ENCODE measurements at places on chromosomes 3 and 15.
A peak's percentile ranks its signal among the peaks of the same experiment; 100 is the strongest.

DNA sequence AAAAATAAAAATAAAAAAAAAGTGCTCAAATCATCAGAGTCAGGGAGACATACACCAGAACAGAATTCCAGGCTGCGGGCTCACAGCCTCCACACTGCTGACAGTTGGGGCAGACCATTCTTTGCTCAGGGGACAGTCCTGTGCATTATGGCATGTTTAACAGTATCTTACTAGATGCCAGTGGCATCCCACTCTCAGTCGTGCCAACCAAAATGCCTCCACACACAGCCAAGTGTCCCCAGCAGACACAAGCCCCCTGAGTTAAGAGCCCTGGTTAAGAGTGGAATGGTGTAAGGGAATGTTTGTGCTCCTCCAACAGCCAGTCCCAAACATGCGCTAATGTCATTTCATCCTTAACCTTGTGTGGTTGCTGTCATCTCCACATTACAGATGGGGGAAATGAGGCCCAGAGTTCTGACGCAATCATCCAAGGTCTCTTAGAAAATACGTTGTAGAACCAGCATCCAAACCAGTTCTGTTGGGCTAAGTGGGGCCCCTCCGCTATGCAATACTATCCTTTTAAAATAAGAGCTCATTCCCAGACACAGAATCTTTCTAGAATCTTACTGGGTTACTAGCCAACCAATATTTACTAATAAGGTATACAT, 26.0 kb downstream of the CFAP92 start:
- no peak for DNase-seq

- no peak for DNase-seq
Observed at GRCh38 chr3:171256445-171257250, 203.6 kb downstream of the TNIK start.

DNA sequence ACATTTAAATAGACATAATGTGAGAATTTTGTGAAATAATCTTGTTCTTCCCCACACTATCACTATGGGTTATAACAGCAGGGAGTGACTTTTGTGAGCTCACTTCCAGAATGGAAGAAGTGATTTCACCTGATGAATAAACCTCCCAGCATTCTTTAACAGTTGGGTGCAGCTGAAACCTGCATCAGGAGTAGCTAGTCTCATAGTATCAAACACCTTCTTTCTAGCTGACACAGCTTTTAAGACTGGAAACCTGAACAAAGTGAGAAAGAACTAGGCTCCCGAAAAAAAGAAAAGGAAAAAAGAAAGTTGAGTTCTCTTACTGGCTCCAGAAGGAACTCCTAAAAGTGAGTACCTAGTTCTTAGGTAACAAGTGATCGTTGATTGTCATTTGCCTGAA, 61.1 kb upstream of the UNC13C start:
- DNase-seq = no peak

DNA sequence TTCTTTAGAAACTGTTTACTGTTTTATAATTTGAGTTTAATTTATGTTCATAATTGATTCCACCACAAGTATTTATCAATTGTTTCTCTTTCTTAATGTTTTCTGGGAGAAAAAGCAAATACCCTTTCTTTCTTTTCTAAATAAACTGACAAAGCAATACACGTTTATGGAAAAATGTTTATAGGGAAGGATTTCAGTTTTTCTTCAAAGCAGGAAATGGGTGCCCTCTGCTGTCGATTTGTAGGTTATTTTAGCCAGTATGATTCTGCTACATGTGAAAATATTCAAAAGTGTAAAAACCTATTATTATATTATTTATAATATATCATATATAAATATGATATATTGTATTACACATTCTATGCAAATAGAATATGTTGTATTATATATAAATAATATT, 921.0 kb upstream of the ROBO1 start:
- DNase-seq = no peak

- no peak for DNase-seq
Observed at GRCh38 chr3:189806171-189806951, 175.2 kb downstream of the TP63 start.

- peak; percentile 71 for DNase-seq
Observed at GRCh38 chr3:52277972-52278509, 408 bp downstream of the WDR82 start.

- no peak for DNase-seq
Observed at GRCh38 chr3:119529883-119530282, 29.5 kb downstream of the CD80 start.

- no peak for DNase-seq
Observed at GRCh38 chr3:71779674-71780377, 5.1 kb downstream of the PROK2 start.

- no peak for DNase-seq
Observed at GRCh38 chr15:63295341-63295740, 17.9 kb downstream of the APH1B start.

DNA sequence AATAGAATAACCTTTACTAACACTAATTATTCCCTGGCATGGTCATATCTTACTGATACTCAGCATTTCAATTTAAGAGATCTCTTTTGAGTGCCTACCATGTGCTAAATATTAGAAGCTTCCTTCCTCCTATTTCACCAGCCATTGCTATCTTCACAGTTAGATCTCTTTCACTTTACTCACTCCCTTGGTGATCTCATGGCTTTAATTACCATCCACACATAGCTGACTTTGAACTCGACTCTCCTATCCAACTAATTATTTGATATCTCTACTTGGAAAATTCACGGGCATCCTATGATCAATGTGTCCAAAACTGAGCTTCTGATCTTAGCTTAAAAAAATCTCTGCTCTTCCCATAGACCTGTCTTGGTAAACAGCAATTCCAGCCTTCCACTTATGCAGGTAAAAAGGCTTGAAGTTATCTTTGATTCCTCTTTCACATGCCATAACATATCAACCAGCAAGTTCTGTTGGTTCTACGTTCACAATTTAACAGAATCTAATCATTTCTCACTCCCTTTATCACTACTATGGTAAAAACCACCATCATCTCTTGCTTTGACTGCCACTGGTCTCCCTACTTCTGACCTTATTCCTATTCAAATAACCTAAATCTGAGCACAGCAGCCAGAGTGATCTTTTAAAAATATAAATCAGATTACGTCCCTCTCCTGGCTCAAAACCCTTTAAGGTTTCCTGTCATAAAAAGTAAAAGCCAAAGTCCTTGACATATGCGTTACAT, 41.8 kb downstream of the HLTF start:
- DNase-seq = no peak

- DNase-seq = no peak
Observed at GRCh38 chr3:190585805-190586630, 72.1 kb downstream of the IL1RAP start.

DNA sequence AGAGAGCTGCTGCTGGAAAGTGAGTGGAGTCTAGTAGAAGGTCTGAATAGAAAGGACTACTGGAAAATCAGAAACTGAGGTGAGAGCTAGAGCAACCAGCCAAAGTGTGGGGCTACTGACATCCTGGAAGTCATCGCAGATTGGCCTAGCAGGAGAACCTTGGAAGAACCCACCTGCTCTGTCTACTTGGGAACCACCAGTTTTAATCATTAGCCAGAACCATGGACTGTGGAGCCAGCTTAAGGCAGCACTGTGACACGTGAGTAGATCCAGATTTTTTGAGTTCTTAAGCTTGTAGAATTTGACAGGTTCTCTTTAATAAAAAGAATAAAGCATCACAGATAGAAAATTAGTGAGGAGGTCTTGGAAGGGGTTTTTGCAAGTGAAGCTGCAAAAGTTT, 179.1 kb upstream of the PEX5L start:
- DNase-seq = no peak

DNA sequence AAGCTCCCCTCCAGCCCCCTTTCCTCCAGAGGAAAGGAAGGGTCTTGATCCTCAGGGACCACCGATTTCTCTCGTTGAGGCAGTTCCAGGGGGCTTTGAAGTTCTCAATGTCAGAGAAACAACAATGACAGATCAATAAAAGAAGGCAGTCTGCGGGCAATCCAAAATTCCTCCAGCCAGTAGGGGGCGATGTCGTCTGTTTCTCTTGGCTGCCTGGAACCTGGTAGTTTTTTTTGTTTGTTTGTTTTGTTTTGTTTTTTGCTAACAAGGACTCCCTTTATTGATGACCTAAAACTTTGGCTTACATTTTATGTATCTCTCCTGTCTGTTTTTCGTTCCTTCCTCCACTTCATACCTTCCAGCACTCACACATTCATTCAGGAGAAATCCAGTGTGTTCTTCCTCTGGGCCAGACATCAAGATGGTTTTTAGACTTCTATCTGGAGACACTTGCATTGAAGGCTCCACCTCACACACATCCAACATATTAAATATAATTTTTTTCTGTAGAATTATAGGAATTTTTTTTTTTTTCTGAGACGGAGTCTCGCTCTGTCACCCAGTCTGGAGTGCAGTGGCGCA, 276.6 kb downstream of the RPLP1 start:
- peak; percentile 59 for DNase-seq

DNA sequence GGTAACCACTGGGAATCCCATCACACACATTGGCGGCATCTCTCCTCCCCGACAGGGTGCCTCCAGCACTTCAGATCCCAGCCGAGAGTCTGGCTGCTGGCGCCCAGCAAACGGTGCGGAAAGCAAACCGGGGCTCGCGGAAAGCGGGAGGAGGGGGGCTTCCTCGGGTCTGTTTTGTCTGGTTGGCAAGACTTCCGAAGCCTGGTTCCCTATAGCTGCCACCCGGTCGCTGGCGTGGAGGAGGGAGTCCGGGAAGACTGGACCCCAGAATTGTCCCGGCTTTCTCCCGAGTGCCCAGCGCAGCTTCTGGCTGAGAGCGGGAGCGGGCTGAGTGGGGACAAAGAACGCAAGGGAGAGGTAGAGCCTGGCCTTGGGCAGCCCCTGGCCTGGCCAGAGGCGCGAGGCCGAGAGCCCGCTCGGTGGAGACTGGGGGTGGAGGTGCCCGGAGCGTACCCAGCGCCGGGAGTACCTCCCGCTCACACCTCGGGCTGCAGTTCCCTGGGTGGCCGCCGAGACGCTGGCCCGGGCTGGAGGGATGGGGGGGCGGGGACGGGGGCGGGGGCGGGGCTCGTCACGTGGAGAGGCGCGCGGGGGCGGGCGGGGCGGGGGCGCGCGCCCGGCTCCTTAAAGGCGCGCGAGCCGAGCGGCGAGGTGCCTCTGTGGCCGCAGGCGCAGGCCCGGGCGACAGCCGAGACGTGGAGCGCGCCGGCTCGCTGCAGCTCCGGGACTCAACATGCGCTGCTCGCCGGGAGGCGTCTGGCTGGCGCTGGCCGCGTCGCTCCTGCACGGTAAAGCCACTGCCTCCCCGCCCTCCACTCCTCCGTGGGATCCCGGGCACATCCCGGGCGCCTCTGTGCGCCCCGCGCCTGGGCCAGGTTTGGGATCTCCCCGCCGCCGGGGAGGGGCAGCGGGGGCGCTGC, at the start of gene CHRNA7:
TSS of gene CHRNA7 (plus strand) at position 654 of the 920 bp plus-strand sequence. CDS start at position 734, 80 bp downstream.
- no peak for DNase-seq

- DNase-seq = no peak
Observed at GRCh38 chr3:197685546-197685945, 51.2 kb downstream of the RUBCN start.

- no peak for DNase-seq
Observed at GRCh38 chr3:124845406-124845805, 41.8 kb downstream of the ITGB5 start.

GRCh38 chr15:70447928-70448698, 315.2 kb downstream of the UACA start:
- DNase-seq = no peak

DNA sequence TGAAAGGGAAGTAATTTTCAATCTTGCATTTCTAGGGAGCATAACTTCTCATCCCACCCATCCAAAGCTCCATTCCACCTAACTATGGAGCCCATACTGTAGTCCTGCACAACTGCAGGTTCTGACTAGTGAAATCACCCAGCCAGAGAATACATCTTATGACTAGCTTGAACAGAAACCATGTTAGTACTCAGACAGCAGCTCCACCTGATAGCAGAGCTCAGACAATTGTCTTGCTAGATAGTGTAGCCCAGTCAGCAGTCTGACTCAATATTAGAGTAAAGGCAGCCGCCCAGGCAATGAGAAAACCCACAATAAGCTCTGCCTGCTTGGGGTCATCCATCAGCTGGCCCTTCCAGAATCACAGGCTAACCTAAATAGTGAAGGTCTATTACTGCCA, 544.7 kb upstream of the GBE1 start:
- DNase-seq = no peak

DNA sequence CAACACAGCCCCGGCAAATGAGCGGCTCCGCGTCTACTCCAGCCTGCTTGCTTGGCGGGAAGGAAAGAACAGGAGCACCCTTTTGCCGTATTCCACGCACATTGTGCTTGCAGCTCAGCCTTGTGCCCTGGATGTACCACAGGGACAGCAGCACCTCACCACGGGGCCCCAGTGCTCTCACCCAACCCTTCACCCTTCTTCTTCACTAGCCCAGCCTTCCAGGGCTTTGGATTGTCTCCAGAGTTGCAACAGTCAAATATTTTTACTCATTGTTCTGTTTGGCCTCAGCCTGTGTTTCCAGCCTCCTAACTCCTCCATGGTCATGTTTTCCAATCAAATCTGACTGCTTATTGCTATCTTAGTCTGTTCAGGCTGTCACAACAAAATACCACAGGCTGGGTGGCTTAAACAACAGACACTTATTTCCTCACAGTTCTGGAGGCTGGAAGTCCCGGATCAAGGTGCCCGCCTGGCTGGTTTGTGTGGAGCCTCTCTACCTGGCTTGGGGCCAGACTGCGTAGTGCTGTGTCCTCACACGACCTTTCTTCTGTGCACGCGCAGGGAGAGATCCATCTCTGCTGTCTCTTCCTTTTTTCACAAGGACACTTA, 79.2 kb upstream of the ABHD17C start:
- no peak for DNase-seq

GRCh38 chr3:155984791-155985417, 114.5 kb downstream of the GMPS start:
- DNase-seq = no peak

GRCh38 chr3:156689608-156690007, 15.2 kb downstream of the TIPARP start:
- no peak for DNase-seq

GRCh38 chr15:33788906-33789540, 179.3 kb upstream of the CHRM5 start:
- no peak for DNase-seq

- DNase-seq = no peak
Observed at GRCh38 chr15:63420333-63420747, 38.7 kb upstream of the CA12 start.

DNA sequence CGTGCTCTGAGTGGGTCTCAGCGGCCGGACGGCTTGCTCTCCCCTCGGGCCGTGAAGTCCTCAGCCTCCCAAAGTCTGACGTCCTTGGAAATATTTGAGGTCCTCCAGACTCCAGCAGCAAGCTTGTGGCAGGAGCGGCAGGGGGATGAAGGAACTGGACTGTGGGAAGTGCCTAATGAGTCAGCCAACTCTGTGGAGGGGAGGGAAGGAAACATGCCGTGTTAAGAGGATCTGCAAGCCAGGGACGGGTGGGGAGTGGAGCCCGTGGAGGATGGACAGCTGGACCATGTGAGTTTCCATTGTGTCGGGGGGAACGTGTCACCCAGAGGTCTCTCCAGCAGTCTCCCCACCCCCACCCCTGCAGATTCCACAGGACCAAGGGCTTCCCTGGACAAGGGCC, 39.4 kb upstream of the IDH2 start:
- DNase-seq = no peak

GRCh38 chr3:15427981-15428380, 583 bp downstream of the EAF1 start:
- no peak for DNase-seq

DNA sequence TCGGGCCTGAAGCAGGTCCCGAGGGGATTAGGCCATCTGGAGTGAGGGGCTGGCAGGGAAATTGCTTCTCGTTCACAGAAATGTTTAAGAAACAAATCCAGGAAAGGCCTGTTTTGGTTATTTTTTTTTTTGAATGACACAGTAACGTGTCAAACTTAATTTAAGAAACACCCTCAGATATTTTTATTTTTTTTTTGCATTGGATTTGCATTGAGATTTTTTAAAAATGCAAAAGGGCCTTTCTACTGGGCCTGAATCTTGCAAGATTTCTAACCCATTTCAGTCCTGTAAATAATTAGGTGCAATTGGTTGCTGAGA, 25.0 kb upstream of the KLF13 start:
- DNase-seq = no peak

Measured in CD4-positive, alpha-beta memory T cell (primary cell).